ENCODE measurements at places on chromosomes 11 and 22. TPM values are rescaled to one million over a fixed set of nuclear protein-coding genes. Genes with fewer than 3 reads are reported as not detected.

The ACTN3 gene
- total RNA-seq = not detected

The GRAP2 gene
- 0.70 TPM for total RNA-seq

The RAG2 gene
- total RNA-seq = not detected

The DEUP1 gene
- not detected for total RNA-seq

The C11orf16 gene
- total RNA-seq = not detected

The DEFB108B gene
- total RNA-seq = not detected

The OR51B2 gene
- not detected for total RNA-seq

The NXPE1 gene
- not detected for total RNA-seq

The NAA40 gene
- total RNA-seq = 31.9 TPM

The MN1 gene
- total RNA-seq = 5.6 TPM

The TAF1D gene
- total RNA-seq = 115 TPM

The SCGB1A1 gene
- not detected for total RNA-seq

Measured in dorsolateral prefrontal cortex (tissue), 122 donors.